Immature natural killer cell (primary cell): ENCODE measurements at places on chromosomes 2 and 18.

DNA sequence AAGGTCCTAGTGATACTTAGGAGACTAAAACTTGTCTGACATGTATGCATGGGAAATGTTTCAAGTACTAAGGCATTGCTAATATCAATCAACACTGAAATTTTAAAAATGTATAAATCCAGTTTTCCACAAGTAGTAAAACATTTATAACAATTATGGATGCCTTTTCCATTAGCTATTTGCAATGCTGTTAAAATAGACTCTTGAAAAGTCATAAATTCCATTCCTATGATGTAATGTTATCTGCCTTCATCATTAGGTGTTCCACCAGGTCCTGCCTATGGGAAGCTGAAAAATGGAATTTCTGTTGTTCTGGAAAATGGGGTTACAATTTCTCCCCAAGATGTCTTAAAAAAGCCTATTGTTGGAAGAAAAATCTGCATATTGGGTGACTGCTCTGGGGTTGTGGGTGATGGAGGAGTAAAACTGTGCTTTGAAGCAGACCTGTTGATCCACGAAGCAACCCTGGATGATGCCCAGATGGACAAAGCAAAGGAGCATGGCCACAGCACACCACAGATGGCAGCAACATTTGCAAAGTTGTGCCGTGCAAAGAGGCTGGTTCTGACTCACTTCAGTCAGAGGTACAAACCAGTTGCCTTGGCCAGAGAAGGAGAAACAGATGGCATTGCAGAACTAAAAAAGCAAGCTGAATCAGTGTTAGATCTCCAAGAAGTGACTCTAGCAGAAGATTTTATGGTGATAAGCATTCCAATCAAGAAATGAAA, 18.7 kb downstream of the ELAC1 start:
- no peak for DNase-seq

- no peak for DNase-seq
These were observed 5.4 kb upstream of the ZC3H8 start for GRCh38 chr2:112260295-112260625.

- DNase-seq = no peak
These were observed 260.3 kb downstream of the HDAC4 start for GRCh38 chr2:239140346-239141020.

- peak; percentile 93 for DNase-seq
These were observed 2.1 kb downstream of the ARID5A start for GRCh38 chr2:96538487-96539214.

DNA sequence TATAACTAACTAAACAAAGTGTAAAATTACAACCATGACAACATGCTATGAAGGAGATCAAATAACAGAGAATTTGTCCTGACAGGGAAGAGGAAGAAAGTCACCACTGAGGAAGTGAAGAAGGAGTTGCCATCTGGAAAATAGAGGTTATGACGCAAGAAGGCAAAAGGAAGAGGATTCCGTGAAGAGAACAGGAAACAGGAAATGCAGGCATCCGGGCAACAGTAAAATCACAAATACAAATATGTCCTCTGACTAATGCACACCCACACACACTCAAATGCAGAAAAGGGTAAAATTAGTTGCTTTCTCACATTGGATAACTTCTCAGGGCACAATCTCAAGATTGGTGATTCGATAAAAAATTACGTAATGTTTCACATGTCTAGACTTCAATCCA, 278.4 kb downstream of the TMX3 start:
- DNase-seq = no peak

- no peak for DNase-seq
These were observed 192.0 kb downstream of the MTX2 start for GRCh38 chr2:176461098-176461808.
